Camera-type eye (tissue), 1 donor: ENCODE measurements at places on chromosomes 3 and 15. TPM values are rescaled to one million over a fixed set of nuclear protein-coding genes. Genes with fewer than 3 reads are reported as not detected.

Gene HDAC11
- total RNA-seq = 19.8 TPM

Gene TMIE
- total RNA-seq = 3.0 TPM

Gene ALAS1
- 41.1 TPM for total RNA-seq

Gene USP13
- total RNA-seq = 17.2 TPM

Gene P2RY12
- 3.0 TPM for total RNA-seq

Gene INTS14
- 47.6 TPM for total RNA-seq

Gene GP9
- 1.2 TPM for total RNA-seq

Gene CCDC54
- total RNA-seq = not detected

Gene SUSD5
- total RNA-seq = 3.9 TPM

Gene GTF2E1
- 20.3 TPM for total RNA-seq

Gene ADAMTS9
- total RNA-seq = 77.6 TPM

Gene LDHAL6B
- total RNA-seq = not detected

Gene ADIPOQ
- 1.4 TPM for total RNA-seq

Gene ARID3B
- 27.1 TPM for total RNA-seq

Gene FETUB
- total RNA-seq = not detected

Gene ZFYVE19
- 35.9 TPM for total RNA-seq

Gene CHCHD4
- 11.0 TPM for total RNA-seq

Gene GOLGA6A
- 0.49 TPM for total RNA-seq

Gene P3H2
- 46.3 TPM for total RNA-seq

Gene CASR
- total RNA-seq = 0.05 TPM

Gene LYZL4
- not detected for total RNA-seq

Gene KLF15
- total RNA-seq = 7.7 TPM

Gene C3orf70
- total RNA-seq = 32.5 TPM

Gene GOLGA6L6
- not detected for total RNA-seq

Gene CD276
- total RNA-seq = 75.3 TPM

Gene PAQR5
- 3.1 TPM for total RNA-seq

Gene CTDSPL2
- 174 TPM for total RNA-seq

Gene GOLGA8B
- total RNA-seq = 71.0 TPM

Gene AP4E1
- total RNA-seq = 17.4 TPM

Gene TNNC1
- 105 TPM for total RNA-seq

Gene GOLGA8G
- not detected for total RNA-seq

Gene EXD1
- total RNA-seq = not detected

Gene DNAH1
- total RNA-seq = 9.0 TPM

Gene FGD5
- total RNA-seq = 17.3 TPM

Gene TRANK1
- total RNA-seq = 14.7 TPM

Gene KIF15
- 10.6 TPM for total RNA-seq

Gene CPNE9
- total RNA-seq = 3.8 TPM

Gene RASL12
- total RNA-seq = 18.6 TPM

Gene SGO1
- total RNA-seq = 6.6 TPM

Gene FBLN2
- 122 TPM for total RNA-seq

Gene AQP9
- 2.9 TPM for total RNA-seq
